ENCODE measurements at places on chromosomes 2 and 18.
A peak's percentile ranks its signal among the peaks of the same experiment; 100 is the strongest.

GRCh38 chr2:10584843-10585475 lies 104.8 kb downstream of the NOL10 start:
- no peaks in the 10 kb centered on the region for H3K27me3 ChIP-seq
- DNase-seq, result no peak
- H3K27ac ChIP-seq, result no peak overlapping the region
- H3K4me3 ChIP-seq, result no peak overlapping the region

GRCh38 chr18:50820901-50821520 lies 1.2 kb upstream of the MRO start:
- DNase-seq, result no peak
- no peaks in the 10 kb centered on the region for H3K4me1 ChIP-seq
- H3K27me3 ChIP-seq, result peaks cover 12% of the 10 kb centered on the region
- no peaks in the 10 kb centered on the region for H3K36me3 ChIP-seq
- no peak overlapping the region for H3K4me3 ChIP-seq

GRCh38 chr2:129334128-129334527 lies 645.3 kb upstream of the RAB6C start:
- H3K27me3 ChIP-seq, result no peaks in the 10 kb centered on the region
- H3K27ac ChIP-seq, result no peak overlapping the region
- DNase-seq, result no peak
- no peaks in the 10 kb centered on the region for H3K4me1 ChIP-seq
- no peaks in the 10 kb centered on the region for H3K36me3 ChIP-seq
- H3K4me3 ChIP-seq, result no peak overlapping the region

DNA sequence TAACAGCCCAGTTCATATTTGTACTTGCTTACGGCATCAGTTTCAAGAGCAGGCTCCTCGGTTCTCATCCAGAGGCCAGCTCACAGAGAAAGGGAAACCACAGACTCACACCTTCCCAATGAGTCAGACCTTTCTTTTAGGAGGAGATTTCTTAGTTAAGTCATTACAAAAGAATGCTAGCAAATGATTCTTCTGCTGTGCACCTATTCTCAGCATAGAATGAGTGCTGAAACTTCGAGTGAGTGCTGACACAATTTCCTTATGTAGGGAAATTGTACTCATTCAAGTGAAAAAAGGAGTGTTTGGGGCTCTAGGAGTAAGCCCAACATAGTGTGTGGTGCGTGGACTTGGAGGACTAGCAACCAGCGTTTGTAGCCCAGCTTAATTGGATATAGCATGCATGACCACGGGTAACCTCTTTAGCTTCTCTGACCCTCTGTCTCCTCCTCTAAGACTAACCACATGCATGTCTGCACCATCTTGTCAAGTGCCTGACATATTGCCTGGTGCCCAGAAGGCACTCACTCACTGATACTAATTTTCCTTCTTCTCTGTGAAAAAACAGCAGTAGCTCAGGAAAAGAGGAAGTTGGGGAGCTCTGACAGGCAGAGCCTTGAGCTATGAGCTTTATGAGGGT lies 87.0 kb downstream of the ALPK2 start:
- peaks cover 45% of the 10 kb centered on the region for H3K27me3 ChIP-seq
- DNase-seq, result peak; percentile 73
- peaks cover 46% of the 10 kb centered on the region for H3K4me1 ChIP-seq
- H3K27ac ChIP-seq, result no peak overlapping the region
- no peak overlapping the region for H3K4me3 ChIP-seq
- no peaks in the 10 kb centered on the region for H3K36me3 ChIP-seq

- peaks cover 58% of the 10 kb centered on the region for H3K36me3 ChIP-seq
- no peak for DNase-seq
- no peak overlapping the region for H3K4me3 ChIP-seq
- no peaks in the 10 kb centered on the region for H3K27me3 ChIP-seq
- peaks cover 57% of the 10 kb centered on the region for H3K4me1 ChIP-seq
Observed at GRCh38 chr18:77086656-77087392, 45.8 kb downstream of the MBP start.

DNA sequence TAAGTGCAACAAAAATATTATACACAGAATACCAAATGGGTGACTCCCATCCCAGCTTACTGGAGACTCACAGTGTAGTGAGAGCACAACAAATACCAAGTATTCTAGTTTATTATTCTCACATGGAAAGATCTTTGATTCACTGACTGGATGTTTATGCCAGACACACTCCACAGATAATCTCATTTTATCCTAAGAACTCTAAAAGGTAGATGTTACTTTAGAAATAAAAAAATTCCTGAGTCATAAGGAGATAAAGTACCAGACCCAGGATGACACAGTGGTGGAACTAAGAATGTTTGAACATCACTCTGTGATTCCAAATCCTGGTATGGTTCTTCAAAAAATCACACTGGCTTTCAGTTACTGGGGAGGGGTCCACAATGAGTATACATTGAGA lies 136.2 kb downstream of the CDH2 start:
- no peak overlapping the region for H3K27ac ChIP-seq
- H3K36me3 ChIP-seq, result no peaks in the 10 kb centered on the region
- H3K4me3 ChIP-seq, result no peak overlapping the region
- no peaks in the 10 kb centered on the region for H3K4me1 ChIP-seq
- H3K27me3 ChIP-seq, result no peaks in the 10 kb centered on the region

DNA sequence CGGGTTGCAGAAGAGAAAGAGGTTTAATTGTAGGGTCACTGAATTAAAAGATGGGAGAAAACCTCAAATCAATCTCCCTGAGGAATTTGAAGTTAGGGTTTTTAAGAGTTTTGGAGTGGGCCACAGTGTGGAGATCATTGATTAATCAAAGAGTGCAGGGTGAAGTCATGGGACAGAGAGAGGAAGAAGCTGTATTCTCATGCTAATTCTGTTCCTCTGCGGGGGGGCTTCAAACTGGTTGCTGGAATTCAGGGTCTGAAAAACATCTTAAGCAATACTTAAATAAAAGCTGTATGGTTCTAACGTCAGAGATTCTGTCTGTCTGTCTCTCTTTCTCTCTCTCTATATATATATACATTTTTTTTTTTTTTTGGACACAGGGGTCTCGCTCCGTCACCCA lies 169.8 kb upstream of the SPATS2L start:
- H3K4me3 ChIP-seq, result no peak overlapping the region
- peaks cover 8% of the 10 kb centered on the region for H3K27me3 ChIP-seq
- no peaks in the 10 kb centered on the region for H3K36me3 ChIP-seq
- H3K4me1 ChIP-seq, result no peaks in the 10 kb centered on the region
- DNase-seq, result no peak
- H3K27ac ChIP-seq, result no peak overlapping the region

DNA sequence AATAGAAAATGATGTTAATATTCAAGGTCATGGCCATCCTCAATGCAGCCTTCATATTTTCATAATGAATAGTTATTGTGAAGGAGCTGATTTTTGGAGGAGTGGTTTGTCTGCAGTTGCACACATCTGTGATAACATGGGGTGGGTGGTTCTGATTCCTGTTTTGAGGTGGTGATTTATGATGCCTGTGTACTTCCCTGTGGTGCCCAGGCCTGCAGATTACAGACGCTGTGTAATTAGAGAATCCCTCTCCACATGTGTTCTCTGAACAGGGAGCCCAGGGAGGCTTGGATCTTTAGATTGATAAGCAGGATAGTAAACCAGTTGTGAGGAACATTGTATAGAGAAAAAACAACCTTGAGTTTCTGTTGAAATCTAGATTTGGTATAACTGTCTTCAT lies 117.5 kb downstream of the AGAP1 start:
- H3K27me3 ChIP-seq, result no peaks in the 10 kb centered on the region
- no peak overlapping the region for H3K27ac ChIP-seq
- H3K4me3 ChIP-seq, result no peak overlapping the region
- no peaks in the 10 kb centered on the region for H3K4me1 ChIP-seq
- DNase-seq, result no peak

DNA sequence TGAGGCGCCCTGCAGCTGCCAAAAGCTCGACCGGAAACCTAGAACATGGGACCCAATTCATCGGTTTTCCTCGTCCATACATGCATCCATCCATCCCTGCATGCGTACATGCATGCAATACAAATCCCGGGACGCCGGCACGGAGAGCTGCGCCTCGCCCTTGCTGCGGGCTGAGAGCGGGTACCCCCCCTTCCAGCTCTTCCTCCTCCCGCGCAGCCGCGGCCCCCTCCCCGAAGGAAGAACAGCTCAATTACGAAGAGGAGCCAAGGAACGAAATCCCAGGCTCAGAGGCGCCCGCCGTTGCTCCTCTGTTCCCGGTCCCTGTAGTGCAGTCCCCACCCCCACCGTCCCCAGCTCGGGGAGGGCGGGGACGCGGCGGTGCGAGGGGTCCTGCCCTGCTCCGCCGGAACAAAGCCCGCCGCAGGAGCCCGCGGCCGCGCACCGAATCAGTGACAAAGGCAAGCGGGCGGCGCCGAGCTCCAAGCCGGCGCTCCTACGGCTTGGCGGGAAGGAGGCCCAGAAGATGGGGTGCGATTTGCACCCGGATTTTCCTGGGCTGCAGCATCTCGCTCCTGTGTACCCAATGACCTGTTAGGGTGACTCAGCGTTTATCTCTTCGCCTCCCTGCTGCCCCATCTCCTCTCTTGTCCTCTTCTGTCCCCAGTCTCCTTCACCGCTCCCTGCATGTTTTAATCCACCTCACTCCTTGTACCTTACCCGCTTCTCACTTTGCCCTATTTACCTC lies 8.9 kb upstream of the POU3F3 start:
- H3K36me3 ChIP-seq, result peaks cover 7% of the 10 kb centered on the region
- peaks cover 81% of the 10 kb centered on the region for H3K27me3 ChIP-seq

GRCh38 chr2:101516823-101517690 lies 42.1 kb upstream of the RFX8 start:
- H3K27ac ChIP-seq, result no peak overlapping the region
- H3K27me3 ChIP-seq, result peaks cover 2% of the 10 kb centered on the region
- peaks cover 20% of the 10 kb centered on the region for H3K4me1 ChIP-seq
- no peak overlapping the region for H3K4me3 ChIP-seq

DNA sequence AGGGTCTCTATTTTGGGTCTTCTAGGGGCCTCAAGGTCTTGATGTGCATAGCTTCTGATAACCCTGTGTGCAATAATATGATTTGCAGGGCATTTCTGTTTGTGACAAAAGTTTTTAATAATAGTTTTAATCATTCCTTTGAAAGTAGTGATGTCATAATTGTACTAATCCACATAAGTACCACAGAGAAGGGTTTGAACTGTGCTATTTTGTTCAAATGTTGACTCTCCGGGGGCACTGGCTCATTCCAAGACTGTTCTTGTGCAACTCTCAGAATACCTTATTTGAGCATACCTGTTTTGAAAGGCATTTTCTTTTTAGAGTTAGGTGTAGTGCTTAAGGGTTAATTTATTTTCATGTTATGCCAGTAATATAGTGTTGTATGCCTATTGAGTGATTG lies 41.6 kb downstream of the PLEKHB2 start:
- DNase-seq, result no peak
- H3K27ac ChIP-seq, result no peak overlapping the region
- no peak overlapping the region for H3K4me3 ChIP-seq
- H3K36me3 ChIP-seq, result peaks cover 26% of the 10 kb centered on the region
- H3K4me1 ChIP-seq, result peaks cover 4% of the 10 kb centered on the region

- H3K36me3 ChIP-seq, result peaks cover 19% of the 10 kb centered on the region
- no peak for DNase-seq
- H3K4me3 ChIP-seq, result no peak overlapping the region
- H3K4me1 ChIP-seq, result peaks cover 75% of the 10 kb centered on the region
Observed at GRCh38 chr2:240622531-240623235, 2.6 kb upstream of the GPR35 start.

- no peaks in the 10 kb centered on the region for H3K4me1 ChIP-seq
- H3K27me3 ChIP-seq, result no peaks in the 10 kb centered on the region
- no peak overlapping the region for H3K4me3 ChIP-seq
- DNase-seq, result no peak
Observed at GRCh38 chr2:168976034-168976654, 55.0 kb downstream of the ABCB11 start.

GRCh38 chr2:121144111-121144510 lies 140.9 kb downstream of the TFCP2L1 start:
- DNase-seq, result no peak
- no peaks in the 10 kb centered on the region for H3K36me3 ChIP-seq
- H3K27me3 ChIP-seq, result no peaks in the 10 kb centered on the region
- no peak overlapping the region for H3K27ac ChIP-seq

DNA sequence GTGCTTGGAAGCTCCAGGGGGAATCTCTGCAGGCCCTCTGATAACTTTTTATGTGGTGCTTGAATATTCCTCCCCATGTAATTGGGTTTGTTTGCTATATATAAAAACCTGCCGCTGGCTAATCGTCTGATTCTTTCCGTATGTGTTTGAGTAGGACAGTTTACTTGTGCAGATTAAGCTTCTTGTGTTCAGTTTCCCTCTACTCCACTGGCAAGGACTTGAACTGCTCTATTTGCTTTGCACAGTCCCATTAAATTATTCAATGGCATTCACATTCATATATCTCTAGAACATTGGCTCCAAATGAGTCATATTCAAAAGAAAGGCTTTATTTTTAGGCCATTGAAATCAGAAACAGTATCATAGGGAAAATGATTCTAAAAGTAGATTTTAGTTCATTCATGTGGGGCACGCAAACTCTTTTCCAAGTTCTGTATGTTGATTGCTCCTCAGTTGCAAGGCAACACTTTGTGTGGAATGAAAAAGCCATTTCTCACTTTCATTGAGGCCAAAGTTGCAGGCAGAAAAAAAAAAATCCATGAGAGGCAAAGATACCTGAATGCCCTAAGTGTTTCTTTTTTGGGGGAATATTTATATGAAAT lies 1682.3 kb upstream of the PIK3C3 start:
- H3K27me3 ChIP-seq, result no peaks in the 10 kb centered on the region
- no peak overlapping the region for H3K27ac ChIP-seq
- no peaks in the 10 kb centered on the region for H3K4me1 ChIP-seq
- no peaks in the 10 kb centered on the region for H3K36me3 ChIP-seq
- H3K4me3 ChIP-seq, result no peak overlapping the region

DNA sequence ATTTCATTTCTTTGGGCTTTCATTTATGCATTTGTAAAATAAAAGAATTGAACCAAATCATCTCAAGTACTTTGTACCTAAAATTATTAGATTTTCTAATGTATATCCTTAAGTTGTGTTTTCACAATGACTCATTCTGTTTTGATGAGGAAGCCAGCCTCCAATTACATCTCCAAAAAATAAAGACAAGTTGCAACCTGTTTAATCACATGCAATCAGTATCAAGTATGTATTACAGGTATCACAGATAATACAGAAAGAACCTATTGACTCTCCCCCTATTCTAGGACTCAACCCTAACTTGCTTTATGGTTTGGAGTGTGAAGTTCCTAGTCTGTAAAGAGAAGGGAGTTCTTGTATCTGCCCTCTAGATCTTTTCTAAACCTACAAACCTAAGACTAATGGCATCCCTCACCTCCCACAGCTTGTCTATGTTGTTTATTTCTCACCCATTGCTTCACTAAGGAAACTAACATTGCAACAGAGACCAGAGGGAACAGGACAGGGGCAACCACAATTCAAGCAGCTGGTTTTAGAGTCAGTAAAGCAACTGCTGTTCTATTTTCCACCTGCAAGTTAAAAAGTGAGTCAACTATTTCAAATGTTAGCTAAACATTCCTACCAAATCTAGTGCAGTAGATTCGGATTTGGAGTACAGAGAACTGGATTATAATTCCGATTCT lies 141.1 kb upstream of the ETAA1 start:
- no peaks in the 10 kb centered on the region for H3K4me1 ChIP-seq
- DNase-seq, result no peak
- H3K27me3 ChIP-seq, result no peaks in the 10 kb centered on the region
- no peak overlapping the region for H3K27ac ChIP-seq
- no peak overlapping the region for H3K4me3 ChIP-seq
- no peaks in the 10 kb centered on the region for H3K36me3 ChIP-seq

Measured in activated CD8-positive, alpha-beta memory T cell treated with anti-CD3 and anti-CD28 coated beads, Interleukin-2, amount 10 ng/mL, durations not matched to agents 7 days and 5 days (primary cell).